GF-D8 (cell line): ENCODE measurements at places on chromosomes 2 and 18.

- DNase-seq = no peak
Observed at GRCh38 chr2:64250751-64251423, 106.7 kb upstream of the PELI1 start.

- peak; percentile 94 for DNase-seq
Observed at GRCh38 chr2:31318361-31319336, 84.7 kb downstream of the EHD3 start.

DNA sequence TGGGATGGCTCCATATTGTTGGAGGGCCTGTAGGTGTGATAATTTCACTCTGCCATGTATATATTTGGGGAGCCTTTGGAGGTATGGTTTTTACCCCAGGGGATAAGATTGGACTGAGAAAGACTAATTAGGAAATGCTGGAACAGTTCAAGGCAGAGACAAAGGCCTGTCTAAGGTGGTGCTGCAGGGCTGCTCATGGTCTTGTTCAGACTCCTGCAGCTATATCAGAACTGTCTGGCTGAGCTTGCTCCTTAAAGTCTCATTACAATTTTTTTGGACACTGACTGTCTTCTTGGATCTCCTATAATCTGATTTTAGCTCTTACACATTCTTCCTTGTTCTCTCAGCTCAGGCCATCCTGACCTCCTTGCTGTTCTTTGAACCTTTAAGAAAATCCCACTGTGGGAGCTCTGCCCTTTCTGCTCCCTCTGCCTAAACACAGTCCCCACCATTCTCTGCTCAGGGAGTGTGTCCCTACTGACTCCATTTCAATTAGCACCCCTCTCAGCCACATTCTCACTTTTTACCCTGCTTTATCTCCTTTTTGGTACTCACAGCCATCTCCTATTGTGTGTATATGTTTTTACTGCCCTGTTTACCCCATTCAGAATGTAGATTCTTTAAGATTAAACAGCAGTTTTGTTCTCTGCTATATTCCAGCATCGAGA lies 468.7 kb upstream of the FANCL start:
- no peak for DNase-seq

DNA sequence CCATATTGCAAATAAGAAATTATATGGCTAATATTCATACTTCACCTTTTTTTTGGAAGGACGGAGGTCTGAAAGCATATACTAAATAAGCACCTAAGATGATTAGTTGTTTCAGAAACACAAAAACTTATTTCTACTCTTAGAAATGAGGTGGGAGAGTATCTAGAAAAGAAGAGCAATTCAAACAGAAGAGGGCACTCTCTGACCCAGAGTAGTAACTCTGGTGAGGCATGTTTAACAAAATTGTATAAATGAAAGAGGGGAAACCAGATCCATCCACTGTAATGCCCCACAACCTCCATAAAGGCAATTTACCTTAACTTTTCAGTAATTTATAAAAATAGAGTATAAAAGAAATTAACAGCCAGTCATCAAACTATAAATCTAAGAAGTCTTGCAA lies 669.6 kb upstream of the VRK2 start:
- no peak for DNase-seq

DNA sequence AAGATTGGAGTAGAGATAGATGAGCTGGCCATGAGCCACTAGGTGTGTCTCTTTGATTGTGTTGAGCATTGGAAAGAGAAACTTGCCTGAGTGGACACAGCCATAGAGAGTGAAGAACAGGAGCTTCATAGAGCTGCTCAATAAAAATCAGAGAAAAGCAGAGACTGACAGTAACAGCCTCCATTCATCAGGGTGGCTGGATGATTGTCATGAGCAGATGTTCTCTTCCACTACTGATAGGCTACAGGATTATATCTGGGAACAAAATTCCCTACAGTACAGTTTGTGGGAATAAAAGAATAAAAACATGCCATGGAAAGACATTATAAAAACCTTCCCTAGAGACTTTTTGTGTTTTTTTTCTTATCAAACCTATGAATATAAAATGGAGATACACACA lies 404.8 kb upstream of the ACVR2A start:
- no peak for DNase-seq

DNA sequence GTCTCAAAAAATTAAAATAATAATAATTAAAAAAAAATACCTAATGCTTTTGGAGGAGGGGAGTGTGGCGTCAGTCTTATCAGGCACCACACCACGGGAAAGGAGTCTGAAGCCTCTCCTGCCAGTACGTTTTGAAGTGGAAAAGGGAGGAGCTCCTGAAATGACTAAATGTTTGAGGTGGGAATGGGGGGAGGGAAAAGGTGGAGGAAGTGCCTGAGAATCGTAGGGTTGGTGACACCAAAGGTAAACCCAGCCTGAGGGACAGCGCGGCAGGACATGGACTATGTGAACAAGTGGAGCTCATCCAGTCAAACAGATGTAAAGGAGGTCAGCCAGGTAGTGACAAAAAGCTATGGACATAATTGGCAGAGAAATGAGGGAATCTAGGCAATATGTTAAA lies 42.2 kb upstream of the EPHA4 start:
- no peak for DNase-seq

DNA sequence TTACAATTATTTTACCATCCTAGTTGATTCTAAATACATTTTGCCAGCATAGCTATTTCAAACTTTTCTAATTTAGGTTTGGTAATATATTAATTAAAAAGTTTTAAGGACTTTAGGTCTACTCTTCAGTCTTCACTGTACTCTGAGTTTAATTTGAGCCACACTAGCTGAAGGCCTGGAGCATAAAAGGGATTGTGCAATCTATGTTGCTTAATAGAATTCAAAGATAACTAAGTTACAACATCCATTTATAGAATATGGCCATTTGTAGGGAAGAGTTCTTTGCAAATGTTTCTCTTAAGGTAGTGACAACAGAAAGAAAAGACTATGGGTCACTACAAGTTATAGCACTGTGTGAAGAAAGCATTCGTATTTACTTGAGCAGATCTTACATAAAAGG lies 702.2 kb upstream of the NRXN1 start:
- no peak for DNase-seq

DNA sequence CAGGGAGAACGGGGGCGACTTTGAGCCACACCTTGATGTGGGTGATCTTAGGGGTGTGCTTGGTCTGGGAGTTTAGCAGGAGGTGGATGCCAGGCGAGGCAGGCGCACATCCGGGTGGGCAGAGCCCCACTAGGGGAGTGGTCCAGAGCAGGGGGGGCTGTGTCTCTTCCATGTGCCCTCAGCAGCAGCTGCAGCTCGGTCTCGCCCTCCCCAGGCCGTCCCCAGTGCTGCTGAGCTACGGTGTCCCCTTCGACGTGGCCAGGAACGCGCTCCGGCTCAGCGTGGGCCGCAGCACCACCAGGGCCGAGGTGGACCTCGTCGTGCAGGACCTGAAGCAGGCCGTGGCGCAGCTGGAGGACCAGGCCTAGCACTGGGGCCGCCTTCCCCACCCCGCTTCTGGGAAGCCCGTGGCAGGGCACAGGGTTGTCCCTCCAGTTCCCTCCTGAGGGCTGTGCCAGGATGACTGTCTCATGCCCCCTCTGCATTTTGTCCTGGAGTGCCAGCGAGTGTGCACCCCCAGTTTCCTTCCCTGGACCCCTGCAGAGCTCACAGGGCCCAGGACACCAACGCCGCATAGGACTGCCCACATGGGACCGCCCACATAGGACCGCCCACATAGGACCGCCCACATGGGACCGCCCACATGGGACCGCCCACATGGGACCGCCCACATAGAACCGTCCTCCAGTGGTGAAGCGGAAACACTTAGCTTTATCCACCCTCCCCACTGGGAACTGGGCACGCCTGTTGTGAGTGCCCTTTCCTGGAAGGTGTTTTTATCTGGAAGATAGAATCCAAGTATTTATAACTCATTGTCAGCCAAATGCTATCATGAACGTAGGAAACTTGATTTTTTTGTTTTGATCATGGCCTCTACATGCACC lies 1.9 kb upstream of the ESPNL start:
- no peak for DNase-seq

DNA sequence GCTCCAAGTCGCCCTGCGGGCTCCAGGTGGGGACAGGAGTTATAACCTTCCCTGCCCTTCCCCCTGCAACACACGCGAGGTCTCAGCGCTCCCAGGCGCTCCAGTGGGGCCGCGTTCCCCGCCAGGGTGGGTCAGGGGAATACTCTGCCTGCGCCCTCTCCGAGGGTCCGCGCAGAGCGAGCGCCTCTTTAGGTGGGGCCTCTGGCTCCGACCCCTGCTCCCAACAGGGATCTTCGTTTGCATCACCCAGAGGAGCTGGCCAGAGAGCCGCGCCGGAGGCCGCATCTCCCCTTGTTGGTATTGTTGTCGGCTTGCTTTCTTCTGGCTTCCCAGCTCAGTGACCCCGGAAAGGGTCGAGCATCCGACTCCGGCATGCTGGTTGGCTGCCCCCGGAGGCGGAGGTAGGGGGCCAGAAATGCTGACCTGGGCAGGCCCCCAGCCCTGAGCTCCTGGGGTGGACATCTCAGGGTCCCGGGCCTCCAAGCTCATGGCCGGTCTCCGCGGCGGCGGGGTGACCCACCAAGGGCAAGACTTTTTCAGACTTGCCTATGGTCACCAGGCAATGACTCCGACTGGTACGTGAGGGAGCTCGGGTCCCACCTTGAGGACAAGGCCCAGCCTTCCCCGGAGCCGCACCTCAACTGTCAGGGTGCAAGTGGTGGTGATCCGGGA lies 11.2 kb upstream of the EN1 start:
- DNase-seq = no peak

DNA sequence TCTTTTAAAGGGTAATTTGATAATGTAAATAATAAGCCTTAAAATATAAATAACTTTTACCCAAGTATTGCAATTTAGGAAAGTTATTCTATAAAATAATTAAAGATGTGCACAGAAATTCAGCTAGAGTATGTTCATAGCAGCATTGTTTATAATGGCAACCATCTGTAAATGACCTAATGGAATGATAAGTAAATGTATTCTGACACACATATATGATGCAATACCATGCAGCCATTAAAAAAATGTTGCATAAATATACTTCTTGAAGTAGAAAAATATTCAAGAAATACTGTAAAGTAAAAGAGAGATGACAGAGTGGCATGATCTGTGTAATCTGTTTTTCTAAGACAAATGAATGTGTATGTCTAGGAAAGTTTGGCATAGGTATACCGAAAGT lies 545.7 kb downstream of the ZEB2 start:
- no peak for DNase-seq

DNA sequence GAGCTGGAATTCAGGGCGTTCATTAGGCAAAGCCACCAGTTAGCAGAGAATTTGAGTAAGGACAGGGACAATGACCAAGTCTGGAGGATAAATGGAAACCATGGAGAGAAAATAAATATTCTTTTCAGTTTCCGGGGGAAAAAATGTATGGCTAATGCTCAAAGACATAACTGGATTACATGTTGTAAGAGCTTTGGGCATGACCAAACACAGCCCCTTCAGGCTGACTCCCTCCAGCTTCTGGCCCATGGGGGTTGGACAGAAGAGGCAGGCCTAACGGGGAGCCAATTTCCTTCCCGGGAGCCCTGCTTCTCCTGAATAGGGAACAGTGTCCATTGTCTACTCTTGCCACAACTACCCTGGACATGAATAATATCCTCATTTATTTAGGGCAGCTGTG lies 39.5 kb upstream of the FOXI3 start:
- no peak for DNase-seq

GRCh38 chr2:239674981-239675825 lies 274.4 kb upstream of the HDAC4 start:
- DNase-seq = no peak

DNA sequence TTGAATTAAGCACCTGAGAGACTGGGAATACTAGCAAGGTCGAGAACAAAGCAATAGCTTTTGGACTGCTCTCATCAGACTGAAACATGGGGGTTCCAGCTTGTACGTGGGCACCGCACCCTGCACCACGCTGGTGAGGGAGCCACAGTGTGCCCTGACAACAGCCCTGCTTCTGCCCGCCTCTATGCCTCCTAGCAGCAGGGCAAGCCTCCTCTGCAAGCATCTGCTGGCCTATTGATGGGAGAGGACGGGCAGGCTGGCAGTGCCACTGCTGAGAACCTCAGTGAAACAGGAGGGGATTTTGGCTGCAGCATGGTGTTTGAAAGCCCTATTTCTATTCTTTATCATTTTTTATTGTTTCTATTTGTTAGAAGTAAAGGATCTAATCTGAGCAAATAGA lies 146.1 kb upstream of the OTOS start:
- DNase-seq = no peak

DNA sequence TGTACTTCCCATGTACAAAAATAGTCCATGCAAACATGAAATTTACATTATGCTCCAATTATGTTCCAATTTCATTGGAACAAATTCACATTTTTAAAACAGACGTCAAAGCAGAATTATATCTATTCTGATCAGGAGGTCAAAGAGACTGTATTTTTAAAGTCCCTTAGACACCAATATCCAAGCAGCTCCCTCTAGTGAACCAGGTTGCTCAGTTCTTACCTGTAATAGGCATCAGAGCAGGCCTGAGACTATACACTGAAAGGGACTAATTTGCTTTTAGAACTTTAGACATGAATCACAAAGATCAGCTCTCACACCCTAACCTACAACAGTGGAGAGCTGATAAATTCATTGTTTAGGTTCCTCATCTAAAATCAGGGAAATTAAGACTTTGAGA lies 273.9 kb downstream of the MBD2 start:
- no peak for DNase-seq

DNA sequence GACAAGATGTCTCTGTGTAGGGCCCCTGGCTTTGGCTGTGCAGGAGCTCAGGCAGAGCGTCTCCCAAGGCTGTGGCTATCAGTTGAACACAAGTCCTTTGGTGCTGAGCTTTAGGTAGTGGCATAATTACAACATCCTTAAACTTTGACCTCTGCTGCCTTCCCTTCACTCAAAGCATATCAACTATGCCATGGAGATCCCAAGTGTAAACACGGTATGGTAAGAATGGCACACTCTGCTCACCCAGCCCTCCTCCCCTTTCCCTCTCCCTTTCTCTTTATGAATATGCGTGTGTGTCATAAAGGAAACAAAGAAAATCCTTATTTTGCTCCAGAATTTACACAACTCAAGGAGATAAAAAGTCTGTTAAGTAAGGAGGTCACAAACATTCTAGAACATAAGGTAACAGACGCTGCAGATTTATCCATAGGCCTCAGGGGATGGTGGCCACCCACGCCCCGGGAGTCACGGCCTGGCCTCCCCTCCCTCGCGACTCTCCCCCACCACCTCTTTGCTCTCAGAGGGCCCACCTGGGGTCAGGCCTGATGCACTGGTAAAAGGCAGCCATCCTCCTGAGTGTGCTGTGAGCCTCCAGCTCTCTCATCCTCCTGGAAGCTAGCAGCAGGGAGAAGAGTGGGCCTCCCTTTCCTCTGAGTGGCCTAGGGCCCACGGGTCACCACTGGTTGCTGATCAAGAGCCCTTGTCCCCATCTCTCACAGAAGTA lies 67.3 kb downstream of the CRACDL start:
- DNase-seq = no peak

DNA sequence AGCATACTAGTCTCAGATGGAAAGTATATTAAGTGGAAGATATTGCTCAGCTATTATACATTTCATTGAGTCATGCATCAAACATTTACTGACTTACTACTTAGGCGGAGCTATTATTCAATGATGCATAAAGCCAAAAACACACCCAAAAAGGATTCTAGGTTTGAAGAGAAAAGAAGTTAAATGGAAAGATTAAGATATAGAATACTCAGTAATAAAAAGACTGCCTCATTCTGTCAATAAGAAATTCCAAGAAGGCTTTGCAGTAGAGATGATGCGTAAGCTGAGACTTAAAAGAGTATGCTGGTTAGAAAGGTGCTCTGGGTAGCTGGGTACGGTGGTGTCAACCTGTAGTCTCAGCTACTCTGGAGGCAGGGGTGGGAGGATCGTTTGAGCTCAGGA lies 27.6 kb downstream of the STK17B start:
- no peak for DNase-seq
